NCI-H1092 (cell line): ENCODE measurements at places on chromosomes 3 and 15.

DNA sequence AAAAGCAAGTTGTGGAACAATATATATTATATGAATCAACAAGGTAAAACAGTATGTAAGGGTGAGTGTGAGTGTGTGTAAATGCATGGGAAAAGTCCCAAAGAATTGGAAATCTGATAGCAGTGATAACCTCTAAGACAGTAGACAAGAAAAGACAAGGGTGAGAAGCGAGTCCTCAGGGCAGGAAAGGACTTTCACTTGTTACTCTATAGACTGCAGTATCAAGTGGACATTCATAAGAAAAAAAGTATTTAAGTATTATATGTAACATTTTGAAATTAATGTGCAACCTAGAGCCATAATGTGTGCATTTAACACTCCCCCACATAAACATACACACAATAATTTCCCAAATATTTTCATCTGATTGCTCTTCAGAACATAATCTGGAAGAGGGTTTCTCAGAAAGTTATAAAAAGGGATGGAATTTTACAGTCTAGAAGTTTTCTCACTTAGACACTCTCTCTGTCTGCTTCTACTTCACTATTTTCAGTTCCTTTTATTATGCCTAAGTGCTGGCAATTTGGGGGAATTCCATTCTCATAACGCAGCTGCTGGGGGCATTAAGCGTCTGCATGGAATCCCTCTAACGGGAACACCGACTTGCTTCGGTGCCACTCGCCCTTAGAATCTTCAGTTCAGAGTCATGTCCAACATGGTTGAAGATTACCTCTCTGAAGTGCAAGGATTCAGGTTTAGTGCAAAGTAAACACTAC is 50.0 kb upstream of the CDIN1 start:
- no peak for DNase-seq

- DNase-seq = no peak
Observed at GRCh38 chr3:174377096-174377495, 482.0 kb upstream of the NAALADL2 start.

DNA sequence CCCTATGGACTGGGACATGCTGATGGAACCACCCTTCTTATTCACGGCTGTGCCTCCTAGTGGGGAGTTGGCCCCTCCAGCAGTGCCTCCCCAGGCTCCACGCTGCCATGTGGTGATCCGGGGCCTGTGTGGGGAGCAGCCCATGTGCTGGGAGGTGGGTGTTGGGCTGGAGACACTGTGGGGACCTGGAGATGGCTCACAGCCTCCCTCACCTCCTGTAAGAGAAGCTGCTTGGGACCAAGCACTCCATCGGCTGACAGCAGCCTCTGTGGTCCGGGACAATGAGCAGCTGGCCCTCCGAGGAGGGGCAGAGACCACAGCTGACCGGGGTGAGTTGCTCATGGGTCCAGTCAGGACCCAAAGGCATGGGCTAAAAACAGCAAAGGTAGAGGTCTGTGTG is 9.1 kb downstream of the ALG3 start:
- no peak for DNase-seq

- DNase-seq = no peak
Observed at GRCh38 chr3:62073038-62073437, 300.3 kb downstream of the FEZF2 start.

DNA sequence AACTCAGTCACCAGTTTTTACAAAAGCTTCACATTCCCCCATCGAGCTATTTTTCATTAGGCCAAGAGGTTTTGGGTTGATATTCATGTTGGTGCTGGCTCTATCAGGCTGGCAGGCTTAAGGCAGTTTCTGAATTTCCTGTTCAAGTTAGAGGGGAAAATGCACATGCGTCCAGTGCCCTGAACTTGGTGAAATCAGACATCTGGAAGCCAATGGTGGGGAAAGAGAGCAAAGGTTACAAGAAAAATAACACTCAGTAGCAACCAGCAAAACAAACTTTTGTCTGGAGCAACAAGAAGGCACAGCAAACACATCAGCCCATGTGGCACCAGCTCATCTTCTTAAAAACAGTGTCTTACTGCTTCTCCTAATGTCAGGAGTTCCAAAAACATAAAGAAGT is 155.6 kb upstream of the TSC22D2 start:
- no peak for DNase-seq

- DNase-seq = no peak
Observed at GRCh38 chr3:141724186-141724585, 13.9 kb upstream of the RNF7 start.

DNA sequence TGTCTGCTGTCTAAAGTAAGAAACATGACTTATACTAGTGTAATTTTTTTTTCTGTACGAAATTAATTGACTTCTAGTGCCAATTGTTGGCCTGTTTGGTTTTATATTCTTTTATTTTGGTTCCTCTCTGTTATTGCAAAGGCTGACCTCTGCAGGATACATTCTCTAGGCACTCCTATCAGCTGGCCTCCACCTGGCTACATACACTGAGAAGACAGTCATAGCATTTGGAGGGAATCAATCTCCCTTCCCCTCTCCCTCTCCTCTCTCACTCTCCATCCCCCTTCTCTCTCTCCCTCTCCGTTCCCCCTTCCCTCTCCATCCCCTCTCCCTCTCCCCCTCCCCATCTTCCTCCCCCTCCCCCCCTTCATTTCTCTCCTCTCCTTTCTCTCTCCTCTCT is 116.7 kb downstream of the MCTP2 start:
- no peak for DNase-seq

DNA sequence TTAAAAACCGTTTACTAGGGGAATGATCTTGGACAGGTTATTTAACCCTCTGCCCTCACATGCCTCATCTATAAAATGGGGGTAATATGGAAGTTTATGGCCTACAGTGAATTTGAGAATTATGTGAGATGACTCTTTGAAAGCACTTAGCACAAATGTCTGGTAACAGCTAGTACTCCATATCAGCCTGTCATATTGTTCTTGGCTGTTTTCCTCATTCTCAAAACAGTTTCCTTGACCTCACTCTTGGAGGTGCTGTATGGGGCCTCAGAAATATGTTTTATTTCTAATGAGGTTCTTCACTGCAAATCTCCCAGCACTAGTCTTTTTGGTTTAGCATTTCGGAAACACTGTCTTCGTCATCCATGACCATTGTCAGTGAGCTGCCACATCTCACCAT is 398.2 kb downstream of the FEZF2 start:
- no peak for DNase-seq

GRCh38 chr3:49248840-49249227 is 28.2 kb downstream of the C3orf62 start:
- DNase-seq = no peak

DNA sequence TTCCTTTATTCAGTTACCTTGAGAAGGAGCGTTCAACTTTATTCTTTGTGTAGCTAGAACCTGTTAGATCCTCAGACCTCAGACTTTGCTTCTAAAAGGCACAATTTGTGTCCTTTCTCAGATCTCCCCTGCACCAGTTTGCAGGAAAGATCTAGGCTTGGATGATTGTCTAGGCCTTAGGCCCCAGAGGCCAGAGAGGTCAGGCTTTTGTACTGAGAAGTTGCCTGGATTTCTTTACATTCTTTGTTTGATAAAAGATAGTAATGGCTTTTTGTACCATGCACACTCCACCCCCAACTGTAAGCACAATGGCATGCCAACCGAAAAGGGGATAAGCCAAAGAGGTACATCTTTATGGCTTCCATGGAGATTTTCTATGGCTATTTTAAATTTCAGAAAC is 719.6 kb upstream of the NR2F2 start:
- DNase-seq = no peak

GRCh38 chr15:93837450-93837849 is 393.9 kb upstream of the MCTP2 start:
- DNase-seq = no peak

GRCh38 chr3:59580996-59581395 is 531.2 kb upstream of the CFAP20DC start:
- DNase-seq = no peak

- DNase-seq = no peak
Observed at GRCh38 chr15:63260791-63261190, 16.6 kb upstream of the APH1B start.

DNA sequence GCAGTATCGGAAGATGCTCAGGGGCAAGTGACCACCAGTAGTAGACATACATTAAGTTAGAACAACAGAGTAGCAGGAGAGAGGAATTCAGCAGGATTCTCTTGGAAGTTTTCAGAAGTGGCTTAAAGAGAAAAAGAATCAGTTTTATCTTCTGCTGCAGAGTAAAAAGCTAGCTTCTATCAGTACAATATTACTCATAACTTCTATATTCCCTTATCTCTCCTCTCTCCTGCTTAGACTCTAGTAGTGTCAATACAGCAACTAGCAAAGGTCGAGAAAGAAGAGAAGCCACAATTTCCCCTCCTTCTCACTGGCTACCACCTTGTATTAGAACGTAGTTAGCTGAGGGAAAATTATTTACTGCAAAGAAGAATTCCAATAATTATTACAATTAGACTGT is 539.7 kb downstream of the DIPK2A start:
- no peak for DNase-seq

GRCh38 chr3:57169108-57169507 is 4.0 kb upstream of the IL17RD start:
- no peak for DNase-seq

DNA sequence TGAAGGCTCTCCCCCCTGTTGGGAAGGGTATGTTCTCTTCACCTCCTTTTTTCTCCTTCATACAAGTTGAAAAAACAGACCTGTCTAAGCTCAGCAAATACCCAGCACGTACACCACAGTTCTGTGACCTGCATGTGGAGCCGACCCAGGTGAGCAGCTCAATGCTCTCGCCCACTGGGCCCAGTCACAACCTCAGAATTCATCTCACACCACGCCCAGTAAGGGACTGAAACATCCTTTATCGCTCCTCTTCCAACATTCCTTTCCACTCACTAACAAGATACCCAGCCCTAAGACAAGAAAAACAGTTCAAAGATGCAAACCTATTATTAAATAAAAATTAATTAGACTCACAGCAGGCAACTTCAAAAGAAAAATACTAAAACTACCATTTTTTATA is 68.9 kb downstream of the FOXP1 start:
- no peak for DNase-seq

DNA sequence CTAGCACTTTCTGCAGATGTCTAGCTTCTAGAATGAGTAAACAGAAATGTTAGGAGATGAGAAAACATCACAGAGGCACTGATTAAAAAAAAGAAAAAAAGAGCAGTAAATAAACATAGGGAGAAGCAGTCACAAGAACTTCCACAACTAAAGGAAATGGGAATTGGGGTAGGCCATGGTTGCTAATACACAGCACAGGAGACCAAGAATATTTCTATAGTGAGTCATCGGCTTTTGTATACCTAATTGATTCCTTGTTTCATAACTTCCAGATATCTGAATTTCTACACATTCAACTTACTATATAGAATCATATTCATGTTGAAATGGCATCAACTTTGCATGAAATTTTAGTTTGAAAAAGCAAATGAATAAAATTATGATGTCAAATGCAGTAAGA is 47.3 kb upstream of the TCF12 start:
- no peak for DNase-seq

DNA sequence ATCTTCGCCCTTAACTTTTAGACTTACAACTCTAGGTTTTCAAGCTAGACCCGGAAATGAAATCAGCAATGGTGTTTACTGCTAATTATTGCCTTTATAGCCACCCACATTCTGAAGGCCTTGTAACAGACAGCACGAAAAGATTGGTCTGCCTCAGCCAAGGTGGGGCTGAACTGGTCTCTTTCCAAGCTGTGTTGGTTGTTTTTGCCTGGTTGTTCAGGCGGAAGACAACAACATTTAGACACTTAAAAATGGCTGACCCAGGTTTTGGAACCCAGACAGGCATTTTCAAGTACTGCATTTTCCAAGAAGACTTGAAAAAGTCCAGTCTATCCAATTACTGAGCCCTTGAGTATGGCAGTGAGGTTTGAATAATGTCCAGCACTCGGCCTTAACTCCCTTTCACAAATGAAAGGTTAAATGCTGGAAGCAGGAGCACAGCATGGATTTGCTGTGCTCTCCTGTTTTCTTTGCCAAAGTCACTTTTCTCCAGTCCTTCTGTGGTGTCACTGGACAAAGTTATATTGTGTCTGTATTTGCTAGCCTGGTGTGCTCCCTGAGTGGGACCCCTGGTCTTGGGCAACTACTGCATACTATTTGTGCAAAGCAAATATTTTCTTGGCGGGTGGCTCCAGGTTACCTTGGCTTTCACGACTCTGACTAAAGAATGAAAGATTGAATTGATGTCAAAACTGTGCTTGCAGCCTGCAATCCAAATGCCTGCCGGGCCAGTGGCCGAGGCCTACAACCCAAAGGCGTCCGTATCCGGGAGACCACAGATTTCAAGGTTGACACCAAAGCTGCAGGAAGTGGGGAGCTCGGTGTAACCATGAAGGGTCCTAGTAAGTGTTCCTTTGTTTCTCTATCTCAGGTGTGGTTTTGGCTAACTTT is 93.5 kb downstream of the FLNB start:
- no peak for DNase-seq

- no peak for DNase-seq
Observed at GRCh38 chr15:68430471-68431036, 1.4 kb downstream of the ITGA11 start.

DNA sequence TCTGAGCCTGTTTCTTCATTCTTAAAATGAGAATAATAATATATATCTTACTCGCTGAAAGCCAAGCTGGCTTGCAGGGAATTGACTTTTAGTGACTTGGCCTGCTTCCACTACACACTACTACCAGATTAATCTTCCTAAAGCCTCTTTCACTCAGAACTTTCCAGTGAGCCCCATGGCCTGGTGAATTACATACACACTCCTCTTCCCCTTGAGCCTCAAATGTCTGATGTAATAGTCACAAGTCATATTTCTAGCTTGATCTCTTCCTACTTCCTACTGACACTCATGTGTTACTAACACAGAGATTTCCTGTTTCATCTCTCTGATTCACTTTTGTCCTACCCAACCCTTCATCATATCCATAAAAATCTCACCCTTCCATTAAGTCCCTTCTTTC is 82.7 kb upstream of the SOX2 start:
- no peak for DNase-seq

GRCh38 chr15:100464888-100465287 is 63.9 kb downstream of the CERS3 start:
- no peak for DNase-seq
